Activated CD4-positive, alpha-beta T cell treated with anti-CD3 and anti-CD28 coated beads, Interleukin-2, Interleukin-4, amounts not matched to agents 100 ng/mL and 50 ng/mL, durations not matched to agents 16 hours and 8 hours (primary cell): ENCODE measurements at places on chromosomes 4 and X.

GRCh38 chrX:118545510-118545909 is 49.9 kb downstream of the DOCK11 start:
- no peak for DNase-seq

GRCh38 chr4:52201715-52202114 is 150.6 kb downstream of the SPATA18 start:
- DNase-seq, result no peak

DNA sequence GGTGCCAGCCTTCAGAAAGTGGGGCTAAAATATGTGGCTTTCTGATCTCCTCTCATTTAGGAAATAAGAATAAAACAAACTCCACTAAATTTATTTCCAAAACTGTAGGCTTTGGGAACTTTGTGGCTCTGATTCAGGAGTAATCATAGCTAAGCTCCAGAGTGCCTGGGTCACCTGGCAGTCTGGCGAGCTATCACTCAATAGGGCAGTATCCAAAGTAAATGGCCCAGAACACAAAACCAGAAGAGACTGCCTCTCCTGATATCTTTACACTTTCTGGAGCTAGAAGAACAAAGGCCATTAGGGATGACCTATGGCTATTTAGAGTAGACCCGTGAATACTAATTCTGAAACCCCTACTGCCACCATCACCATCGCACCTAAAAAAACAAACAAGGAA is 17.0 kb upstream of the PPARGC1A start:
- DNase-seq, result no peak

DNA sequence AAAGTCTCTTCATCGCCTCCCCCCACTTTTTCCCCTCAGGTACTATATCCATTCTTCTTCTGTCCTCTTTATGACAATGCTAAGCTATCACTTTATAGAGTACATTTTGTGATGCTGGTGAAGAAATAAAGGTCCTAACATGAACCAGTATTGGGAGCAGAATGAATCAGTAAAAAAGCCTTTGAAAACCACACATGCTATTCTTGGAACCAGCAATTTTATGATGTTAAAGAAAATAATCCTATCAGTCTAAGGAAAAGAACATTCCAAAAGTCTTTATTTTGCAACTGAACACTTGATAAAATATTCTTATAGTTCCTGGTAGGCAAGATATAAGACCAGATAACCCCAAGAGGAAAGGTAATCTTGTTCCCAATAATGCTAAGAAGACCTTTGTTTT is 107.8 kb upstream of the MCF2 start:
- no peak for DNase-seq

DNA sequence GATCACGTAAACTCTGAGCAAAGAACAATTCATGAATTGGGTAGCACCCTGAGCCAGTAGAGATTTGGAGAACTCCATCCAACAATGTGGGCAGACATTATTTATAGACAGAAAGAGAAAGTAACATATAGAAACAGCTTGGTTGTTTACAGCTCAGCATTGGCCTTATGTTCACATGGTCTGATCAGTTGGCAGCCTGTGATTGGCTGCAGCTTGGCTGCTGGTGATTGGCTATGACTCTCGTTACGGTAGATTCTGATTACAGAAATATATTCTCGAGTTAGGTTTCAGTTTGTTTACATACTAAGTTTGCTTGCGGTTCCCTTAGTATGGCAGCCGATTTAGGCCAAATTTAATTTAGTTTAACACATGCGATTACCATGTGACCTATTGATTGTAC is 663.4 kb downstream of the RAPGEF2 start:
- DNase-seq, result no peak

DNA sequence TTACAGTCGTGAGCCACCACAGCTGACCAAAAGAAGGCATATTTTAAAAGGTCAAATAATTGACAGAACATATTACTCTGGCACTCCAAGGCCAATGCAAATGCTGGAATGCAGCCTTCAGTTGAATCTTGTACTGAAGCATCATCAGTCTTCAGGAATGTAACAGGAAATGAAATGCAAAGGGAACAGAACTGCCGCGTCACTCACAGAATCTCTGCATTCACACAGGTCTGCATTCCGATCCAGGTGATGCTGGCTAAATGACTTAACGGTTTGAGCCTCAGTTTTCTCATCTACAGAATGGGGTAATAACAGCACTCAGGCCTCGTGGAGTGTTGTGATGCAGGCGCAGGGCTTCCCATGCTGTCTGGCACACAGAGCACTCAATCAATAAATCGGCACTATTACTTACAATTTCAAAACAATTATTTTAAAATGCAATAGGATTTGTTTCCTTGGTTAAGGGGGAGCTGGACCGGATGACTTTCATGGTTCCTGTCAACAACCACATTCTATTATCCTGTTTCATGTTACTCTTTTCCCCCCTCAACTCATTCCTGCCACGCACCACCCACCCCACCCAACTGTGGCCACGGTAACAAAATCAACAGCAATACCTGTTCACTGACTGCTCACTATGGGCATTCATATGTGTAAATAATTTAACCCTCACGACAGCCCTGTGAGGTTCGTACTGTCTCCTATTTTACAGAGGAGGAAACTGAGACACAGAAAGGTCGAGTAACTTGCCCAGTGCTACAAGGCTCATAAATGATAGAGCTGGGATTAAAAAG is 32.4 kb downstream of the IGFBP7 start:
- DNase-seq, result no peak

DNA sequence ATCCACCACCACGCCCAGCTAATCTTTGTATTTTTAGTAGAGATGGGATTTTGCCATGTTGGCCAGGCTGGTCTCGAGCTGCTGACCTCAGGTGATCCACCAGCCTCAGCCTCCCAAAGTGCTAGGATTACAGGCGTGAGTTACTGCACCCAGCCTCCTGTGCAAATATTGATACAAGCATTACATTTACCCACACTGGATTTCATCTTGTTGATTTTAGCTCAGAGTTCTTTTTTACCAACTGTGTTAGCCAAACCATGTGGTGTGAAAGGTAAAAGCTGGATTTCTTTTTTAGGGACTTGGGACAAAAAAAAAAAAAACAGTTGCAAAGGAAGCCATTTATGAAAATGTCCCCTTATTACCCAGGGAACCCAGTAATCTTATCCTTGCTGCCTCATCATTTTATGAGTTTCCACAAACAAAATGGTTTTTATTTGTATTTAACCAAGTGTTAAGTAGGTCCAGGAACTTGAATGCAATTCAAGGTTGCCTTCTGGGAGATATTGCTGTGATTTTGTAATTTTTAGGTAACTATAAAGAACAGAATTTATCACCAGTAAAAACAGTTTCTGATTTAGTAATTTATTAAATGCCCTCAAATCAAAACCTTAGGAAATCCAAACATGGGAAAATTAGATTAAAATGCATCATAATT is 202.5 kb downstream of the PALLD start:
- no peak for DNase-seq

- peak; percentile 48 for DNase-seq
Observed at GRCh38 chr4:40055863-40056715, 561 bp upstream of the N4BP2 start.

DNA sequence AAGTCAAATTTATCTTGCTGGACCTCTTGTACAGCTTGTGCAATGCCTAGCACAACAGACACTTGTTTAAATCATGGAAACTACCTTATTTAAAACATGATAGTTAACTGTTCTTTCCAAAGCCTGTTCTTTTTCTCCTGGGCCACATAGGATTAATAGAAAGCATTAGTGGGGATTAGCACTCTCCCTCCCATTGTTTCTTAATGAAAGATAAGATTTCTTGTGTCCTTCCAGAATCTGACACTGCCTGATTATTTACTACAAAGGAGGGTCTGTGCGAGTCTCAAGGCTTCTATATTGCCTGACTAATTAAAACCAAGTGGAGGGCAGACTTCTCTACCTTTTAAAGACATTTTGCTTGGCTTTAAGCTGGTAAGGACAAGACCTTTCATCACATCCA is 8.5 kb upstream of the ELMOD2 start:
- DNase-seq, result no peak

DNA sequence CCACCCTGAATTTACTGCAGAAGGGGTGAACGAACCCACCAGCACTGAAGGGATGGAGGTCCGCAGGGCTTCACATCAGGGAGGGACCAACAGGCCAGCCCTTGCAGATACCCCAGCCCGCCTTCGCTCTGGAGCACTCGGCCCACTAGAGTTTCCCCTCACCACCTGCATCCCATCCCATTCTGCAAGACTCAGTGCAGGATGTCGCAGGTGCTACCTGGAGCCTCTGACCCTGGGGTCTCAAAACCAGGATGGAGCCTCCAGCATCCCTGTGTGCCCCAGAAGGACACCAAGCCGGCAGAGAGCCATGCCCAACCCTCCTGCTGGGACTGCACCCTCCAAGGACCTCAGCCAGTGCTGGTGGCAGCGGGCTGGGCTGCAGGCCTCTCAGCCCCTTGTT is 57.6 kb upstream of the ADRA2C start:
- no peak for DNase-seq

GRCh38 chr4:85543832-85544231 is 68.9 kb downstream of the ARHGAP24 start:
- DNase-seq, result no peak
